Activated naive CD8-positive, alpha-beta T cell treated with anti-CD3 and anti-CD28 coated beads, Interleukin-2, amount 50 U/mL, for 16 hours (primary cell): ENCODE measurements at places on chromosomes 6 and 20.
A peak's percentile ranks its signal among the peaks of the same experiment; 100 is the strongest.

DNA sequence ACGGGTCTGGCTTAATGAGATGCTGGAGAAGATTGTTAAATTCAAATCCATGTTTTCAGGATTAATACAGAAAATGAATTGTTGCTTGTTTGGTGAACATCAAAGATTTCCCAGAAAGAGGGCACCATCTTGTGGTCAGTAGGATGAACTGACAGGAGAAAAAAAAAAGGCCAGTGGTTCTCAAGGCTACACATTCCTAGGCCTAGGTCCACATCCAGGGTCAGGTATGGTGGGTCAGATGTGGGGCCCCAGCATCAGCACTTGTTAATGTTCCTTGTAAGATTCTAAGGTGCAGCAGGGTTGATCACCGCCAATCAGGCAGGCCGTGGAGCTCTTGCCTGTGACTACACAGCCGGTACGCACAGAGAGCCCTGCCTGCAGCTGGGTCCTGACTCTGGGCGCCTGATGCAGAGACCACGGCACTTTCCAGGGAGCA is 34.0 kb upstream of the FOXO3 start:
- no peak for DNase-seq

DNA sequence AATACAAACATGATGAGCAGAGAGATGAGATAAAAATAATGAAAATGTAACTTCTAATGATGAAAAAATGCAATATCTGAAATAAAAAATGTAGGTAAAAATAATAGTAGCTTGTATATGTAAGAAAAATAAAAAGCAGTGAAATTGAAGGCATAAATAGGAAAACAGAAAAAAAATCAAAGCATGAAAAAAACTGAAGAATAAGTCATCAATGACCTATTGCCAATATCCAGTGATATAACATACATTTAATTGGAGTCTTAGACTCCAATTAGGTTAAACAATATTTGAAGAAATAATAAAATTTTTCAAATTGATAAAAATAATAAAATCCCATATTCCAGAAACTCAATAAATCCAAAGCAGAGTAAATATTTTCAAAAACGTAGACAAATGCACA is 114.0 kb upstream of the HDGFL1 start:
- no peak for DNase-seq

DNA sequence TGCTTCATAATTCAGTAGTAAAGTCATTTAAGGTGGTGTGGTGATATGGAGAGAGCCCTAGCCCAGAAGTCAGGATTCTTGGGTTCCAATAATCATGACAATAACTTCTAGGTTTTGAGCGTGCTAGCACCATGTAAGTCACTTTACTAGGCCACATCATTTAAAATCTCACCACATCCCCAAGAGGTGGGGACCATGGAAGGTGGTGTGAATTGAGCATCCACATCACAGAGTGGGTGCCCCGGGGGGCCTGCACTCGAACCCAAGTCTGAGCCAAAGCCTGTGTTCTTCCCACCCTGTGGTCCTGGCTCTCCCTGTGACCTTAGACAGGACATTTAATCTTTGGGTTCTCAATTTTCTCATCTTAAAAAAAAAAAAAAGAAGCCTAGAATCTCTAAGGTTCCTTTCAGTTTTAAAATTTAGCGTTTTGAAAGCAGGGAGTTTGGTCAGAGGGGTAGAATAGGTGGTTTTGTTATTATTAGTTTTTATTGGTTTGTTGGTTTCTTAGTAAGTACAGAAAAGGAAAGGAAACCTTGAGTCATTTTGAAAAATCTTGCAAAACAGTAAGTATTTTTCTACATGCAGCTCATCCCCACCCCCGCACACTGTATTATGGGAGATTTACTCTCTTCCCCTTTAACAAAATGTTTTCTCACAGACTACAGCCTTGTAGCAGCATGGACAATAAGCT is 26.4 kb downstream of the ARMC2 start:
- peak; percentile 31 for DNase-seq

DNA sequence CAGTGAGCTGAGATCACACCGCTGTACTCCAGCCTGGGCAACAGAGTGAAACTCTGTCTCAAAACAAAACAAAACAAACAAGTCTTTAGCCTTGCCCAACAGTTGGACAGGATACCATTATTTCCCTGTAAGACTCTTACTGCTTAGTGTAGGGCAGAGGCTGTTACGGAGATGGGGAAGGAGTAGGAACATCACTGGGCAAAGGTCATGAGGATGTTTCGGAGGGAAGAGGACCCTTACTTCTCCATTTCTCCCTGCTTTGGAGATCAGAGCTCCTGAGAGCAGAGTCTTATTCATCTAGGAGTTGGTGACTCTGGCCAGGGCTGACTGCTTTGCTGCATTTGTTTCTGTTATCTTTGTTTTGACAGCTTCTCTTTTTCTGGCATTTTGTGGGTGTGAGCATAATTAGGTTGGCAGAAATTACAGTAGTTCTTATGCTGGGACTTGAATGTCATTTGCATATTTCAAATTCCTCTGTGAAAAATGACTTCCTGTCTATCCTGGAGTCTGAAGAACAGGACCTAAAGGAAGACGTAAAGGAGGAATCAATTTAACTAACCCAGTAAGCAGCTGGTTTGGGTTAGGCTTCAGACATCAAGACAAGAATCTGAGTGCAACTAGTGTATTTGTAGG is 89.0 kb downstream of the CDS2 start:
- DNase-seq = no peak

- no peak for DNase-seq
Observed at GRCh38 chr6:97427648-97428047, 144.6 kb upstream of the MMS22L start.
